ENCODE measurements at places on chromosomes 5 and 9. TPM values are rescaled to one million over a fixed set of nuclear protein-coding genes. Genes with fewer than 3 reads are reported as not detected.

Gene TUBB4B
- polyA plus RNA-seq, result 578 TPM

Gene IGIP
- 2.3 TPM for polyA plus RNA-seq

Gene ABITRAM
- 19.4 TPM for polyA plus RNA-seq

Gene TMEM171
- 3.6 TPM for polyA plus RNA-seq

Gene ENTREP1
- 5.7 TPM for polyA plus RNA-seq

Gene EQTN
- polyA plus RNA-seq, result not detected

Gene FOXD4L5
- not detected for polyA plus RNA-seq

Gene KIAA0825
- polyA plus RNA-seq, result 0.38 TPM

Gene NTNG2
- polyA plus RNA-seq, result 0.18 TPM

Gene RPS14
- 2,283 TPM for polyA plus RNA-seq

Gene TRIO
- polyA plus RNA-seq, result 22.8 TPM

Gene LCN10
- polyA plus RNA-seq, result 14.9 TPM

Gene IL5
- not detected for polyA plus RNA-seq

Gene FOCAD
- polyA plus RNA-seq, result 4.6 TPM

Gene NREP
- 4.6 TPM for polyA plus RNA-seq

Gene PCDHA12
- 0.04 TPM for polyA plus RNA-seq

Gene PHF24
- 0.04 TPM for polyA plus RNA-seq

Gene FBN2
- 0.09 TPM for polyA plus RNA-seq

Gene PCDHGC4
- 0.45 TPM for polyA plus RNA-seq

Gene CACNA1B
- under 0.01 TPM for polyA plus RNA-seq

Gene GCNT4
- 0.80 TPM for polyA plus RNA-seq

Gene CCDC183
- polyA plus RNA-seq, result 0.32 TPM

Gene JADE2
- polyA plus RNA-seq, result 3.8 TPM

Gene GDA
- 0.04 TPM for polyA plus RNA-seq

Gene SPINK7
- 2,280 TPM for polyA plus RNA-seq
